ENCODE measurements at places on chromosomes 1 and 21.

- no peak for DNase-seq
These were observed 12.4 kb downstream of the CDA start for GRCh38 chr1:20601129-20601825.

DNA sequence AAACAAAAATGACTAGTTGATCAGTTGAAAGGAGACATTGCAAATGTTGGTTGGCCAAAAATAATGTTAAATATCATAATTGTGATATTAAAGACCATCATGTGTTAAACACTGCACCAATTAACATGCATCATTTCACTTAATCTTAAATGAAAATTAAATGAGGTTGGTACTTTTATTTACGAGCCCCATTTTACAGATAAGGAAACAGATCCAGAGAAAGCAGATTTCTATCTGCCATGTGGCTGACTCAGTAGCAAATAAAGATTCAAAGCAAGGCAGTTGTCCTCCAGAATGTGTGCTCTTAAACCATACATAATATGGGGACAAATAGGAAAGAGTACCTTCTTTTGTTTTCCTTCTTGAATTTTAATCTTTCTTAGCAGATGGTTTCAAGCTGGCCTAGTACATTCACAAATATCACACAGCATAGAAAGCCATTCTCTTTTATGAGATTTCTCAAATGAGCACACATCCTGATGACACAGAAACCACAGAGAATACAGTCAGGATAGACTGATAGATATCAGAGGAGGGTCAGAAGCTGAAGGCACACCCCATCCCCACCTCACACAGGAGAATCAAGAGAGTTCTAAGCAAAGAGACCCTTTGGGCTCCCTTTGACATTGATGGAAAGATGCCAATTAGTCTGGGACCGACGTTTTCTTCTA, 647.9 kb upstream of the CAMK1G start:
- no peak for DNase-seq

GRCh38 chr1:243587823-243588560, 262.1 kb downstream of the AKT3 start:
- no peak for DNase-seq

GRCh38 chr1:243850202-243850451, at the start of gene AKT3:
Gene AKT3 (minus strand): TSS chr1:243850243. CDS start chr1:243843170, 7,073 bp downstream.
- DNase-seq = peak; percentile 79

- DNase-seq = peak; percentile 15
These were observed 730 bp upstream of the PHF13 start for GRCh38 chr1:6612641-6613360.

GRCh38 chr1:62716397-62716796, 28.2 kb upstream of the DOCK7 start:
- DNase-seq = no peak

DNA sequence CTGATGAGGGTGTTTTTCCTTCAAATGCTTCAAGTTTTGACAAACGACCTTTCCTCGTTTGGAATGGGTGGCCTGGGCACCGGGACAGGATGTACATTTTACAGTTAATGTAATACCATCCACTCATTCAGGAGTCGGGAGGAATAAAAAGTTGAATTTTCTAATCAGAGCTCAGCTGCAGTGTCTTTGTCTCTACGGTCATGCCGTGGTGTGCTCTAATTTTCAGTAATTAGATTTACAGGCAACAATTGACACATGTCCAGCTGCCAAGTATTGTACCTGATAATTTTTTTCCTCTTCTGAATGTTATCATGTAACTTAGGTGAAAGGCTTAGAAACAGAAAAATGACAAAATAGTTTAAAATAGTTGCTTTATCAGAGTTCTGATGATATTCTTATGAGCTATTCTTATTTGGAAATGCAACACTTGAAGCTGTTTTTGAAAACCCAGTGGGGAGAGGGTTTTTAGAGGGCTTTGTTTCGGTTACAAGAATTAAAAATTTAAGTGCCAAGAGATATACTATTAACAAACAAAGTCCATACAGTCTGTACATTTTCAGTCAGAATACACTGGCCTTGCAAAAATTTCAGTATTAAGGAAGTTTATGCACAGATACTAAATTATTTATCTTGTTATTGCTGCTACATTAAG, 1.0 kb downstream of the CDKN2C start:
- no peak for DNase-seq

DNA sequence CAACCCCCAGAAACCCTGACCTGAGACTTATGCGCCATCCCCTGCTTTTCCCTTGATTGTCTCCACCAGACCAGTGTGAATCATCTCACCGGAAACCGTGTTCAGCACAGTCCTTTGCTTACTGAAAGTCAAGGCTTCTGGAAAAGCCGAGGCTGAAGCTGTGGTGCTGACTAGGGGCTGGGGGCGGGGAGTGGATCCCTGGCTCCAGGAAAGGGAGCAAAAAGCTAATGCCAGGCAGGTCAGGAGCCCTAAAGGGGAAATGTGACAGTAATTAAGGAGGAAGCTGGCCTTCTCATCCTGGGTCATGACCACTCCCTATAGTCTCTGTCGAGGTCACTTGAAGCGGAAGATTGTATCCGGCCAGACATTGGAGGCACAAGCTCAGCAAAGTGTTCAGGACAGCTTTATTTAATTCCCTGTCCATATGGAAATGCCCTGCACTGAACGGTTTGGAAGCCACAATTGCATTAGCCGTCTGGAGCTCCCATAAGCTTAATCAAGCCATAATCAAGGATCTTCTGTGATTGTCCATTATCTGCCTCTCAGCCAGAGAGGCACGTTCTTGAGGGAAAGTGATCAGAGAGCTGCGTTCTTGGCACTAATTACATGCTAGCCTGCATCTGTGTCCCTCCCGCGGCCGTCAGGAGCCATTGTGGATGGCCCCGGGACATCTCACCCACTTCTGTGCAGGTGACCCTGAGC, 403.6 kb downstream of the RRAGC start:
- no peak for DNase-seq

DNA sequence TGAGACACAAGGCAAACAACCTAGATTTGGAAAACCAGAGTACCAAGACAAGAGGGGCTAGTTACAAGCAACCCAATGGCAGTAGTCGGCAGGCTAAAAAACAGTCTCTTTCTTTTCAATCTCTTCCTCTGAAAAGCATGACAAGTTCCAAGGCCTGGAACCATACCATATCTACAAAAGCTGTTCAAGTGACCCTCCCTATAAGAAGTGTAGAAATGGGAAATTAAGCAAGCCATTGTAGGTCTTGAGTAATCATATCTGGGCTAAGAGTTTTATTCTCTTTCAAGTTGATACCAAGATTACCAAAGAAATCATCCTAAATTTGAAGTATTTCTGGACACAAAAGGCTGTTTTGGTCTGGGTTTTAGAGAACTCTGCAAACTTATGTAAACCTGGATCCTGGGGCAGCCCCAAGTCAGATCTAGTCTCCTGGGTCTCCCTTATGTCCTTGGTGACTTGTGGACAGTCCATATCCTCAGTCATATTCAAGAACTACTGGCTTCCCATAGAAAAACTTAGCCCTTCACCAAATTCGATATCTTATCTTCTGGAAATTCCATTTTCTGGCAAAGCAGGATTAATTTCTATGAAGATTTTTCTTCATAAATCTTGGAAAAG, 24.7 kb downstream of the FMO3 start:
- DNase-seq = no peak

- DNase-seq = no peak
These were observed 452.9 kb downstream of the LMO4 start for GRCh38 chr1:87781554-87781953.

DNA sequence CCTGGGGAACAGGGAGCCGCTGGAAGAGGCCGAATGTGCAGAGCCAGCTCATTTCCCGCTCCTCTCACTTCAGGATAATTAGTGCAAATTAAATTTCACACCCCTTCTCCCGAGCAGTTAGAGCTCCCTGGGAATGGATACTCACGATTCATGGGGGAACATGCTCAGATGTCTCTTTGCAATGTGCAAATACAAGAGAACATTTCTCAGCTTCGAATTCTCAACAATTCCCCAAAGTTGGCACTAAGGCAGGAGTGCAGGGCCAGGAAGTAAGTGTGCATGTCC, 54.9 kb downstream of the CAMK2N1 start:
- DNase-seq = no peak

DNA sequence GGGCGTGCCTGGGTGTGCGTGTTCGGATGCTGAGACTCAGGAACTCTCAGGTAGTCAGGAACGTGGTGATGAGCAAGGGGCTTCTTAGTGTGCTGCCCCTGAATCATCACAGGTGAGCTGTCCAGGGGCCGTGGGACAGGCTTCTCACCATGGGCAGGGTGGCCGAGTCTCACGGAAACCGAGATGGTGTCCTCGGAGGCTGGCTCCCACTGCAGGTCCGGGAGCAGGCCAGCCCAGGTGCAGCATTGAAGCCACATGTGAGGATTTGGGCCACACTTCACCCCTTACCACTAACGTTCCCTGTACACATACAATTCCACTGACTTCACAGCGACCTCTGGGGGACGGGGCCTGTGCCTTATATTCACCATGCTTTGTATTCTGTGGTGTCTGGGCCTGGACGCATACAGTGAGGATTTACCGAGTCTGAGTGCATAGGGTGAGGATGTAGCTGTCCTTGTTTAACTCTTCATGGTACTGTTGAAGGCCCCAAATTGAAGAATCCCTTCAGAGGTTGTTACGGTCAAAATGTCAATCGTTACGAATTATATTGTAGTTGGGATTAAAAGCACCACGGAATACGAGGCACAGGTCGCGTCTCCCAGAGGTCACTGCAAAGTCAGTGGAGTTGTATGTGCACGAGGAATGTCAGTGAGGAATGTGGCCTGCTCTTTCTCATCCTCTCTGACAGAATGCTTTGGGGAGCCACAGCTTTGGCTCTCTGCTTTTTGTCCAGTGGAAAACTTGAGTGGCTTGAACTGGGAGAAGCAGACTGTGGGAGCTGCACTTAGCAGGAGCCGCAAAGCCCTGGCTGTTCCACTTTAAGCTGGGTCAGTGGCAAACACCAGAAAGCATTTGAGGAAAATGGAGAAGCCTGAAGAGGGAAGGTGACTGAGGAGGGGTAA, 95.3 kb downstream of the MTR start:
- DNase-seq = no peak

DNA sequence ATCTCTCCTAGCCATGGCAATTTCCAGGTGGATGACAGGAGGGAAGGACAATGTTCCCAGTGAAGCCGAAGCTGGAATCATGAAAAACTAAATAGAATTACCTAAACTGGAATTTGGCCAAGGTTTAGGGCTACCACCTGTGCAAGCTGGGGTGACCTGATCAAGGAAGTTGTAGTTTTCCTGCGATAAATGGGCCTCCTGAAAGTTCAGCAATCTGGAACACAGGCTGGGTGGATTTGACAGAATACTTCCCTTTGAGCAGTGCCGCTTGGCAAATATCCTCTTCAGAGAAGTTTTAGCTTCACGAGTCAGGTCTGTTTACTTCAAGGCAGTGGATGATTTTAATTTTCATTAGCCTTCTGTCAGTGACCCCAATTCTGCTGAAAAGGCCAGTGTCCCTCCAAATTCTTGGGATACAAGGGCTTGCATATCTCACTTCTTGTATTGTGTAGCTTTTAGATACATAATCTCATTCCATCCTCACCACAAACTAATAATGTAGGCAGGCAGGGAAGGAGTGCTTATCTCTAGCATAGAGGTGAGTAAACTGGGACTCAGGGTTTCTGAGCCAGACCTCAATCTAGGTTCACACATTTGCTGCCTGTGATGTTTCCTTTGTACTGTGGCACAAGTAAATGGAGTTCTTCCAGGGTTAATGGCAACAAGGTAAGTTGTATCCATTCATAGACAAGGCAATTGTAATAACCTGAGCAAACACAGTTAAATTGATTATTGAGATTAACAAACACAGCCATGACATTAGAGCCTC, 349.4 kb downstream of the NUF2 start:
- DNase-seq = no peak

DNA sequence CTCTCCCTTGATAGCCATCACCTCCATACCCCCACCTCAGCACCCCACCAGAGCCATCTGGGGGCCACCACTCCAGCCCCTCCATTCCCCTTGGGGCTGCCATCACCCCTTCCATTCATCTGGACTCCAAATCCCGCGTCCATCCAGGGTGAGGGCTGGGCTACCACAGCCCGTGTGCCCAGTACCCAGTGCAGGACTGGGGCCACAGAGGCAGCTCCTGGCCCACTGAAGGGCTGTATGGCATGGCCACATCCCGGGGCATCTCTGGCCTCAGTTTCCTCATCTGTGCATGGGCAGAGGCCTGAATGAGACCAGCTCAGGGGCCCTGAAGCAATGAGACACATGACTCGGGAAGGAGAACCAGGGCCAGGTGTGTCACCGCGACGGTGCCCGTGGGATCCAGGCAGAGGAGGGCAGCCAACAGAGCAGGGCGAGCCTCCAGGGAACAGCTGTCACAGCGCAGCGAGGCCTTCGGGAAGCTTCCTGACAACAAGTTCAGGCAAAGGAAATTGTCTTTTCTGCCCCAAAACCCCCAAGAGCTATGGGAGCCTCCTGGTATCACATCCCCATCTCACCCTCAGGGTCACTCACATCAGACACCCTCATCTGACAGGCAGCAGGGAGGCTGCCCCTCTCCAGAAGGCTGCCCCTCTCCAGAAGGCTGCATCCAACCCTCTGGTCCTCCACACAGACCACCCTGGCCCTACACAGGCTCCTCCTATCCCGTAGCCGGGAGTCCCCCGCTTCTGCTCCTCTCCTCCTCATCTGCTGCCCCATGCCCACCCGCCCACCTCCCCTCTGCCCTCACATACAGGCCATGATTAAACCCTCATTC, 76.3 kb downstream of the MEGF6 start:
- no peak for DNase-seq

- no peak for DNase-seq
These were observed 55.2 kb downstream of the RNF220 start for GRCh38 chr1:44460107-44460882.

GRCh38 chr1:67338642-67339041, 31.0 kb downstream of the IL12RB2 start:
- DNase-seq = no peak

All from RCC 7860 (cell line).